Spleen (tissue), 13 donors: ENCODE measurements at places on chromosomes 11 and 22.

- H3K4me3 ChIP-seq, result no peak overlapping the region
- H3K4me1 ChIP-seq, result no peaks in the 10 kb centered on the region
- no peak overlapping the region for H3K27ac ChIP-seq
- no peak for DNase-seq
- no peaks in the 10 kb centered on the region for H3K36me3 ChIP-seq
Measured at GRCh38 chr22:22978637-22979036, 91.0 kb downstream of the IGLL5 start.

- no peaks in the 10 kb centered on the region for H3K27me3 ChIP-seq
- H3K4me3 ChIP-seq, result no peak overlapping the region
- DNase-seq, result no peak
Measured at GRCh38 chr11:69554849-69555248, 73.4 kb downstream of the LINC01488 start.

- no peak for DNase-seq
- peaks cover 4% of the 10 kb centered on the region for H3K27me3 ChIP-seq
- H3K4me3 ChIP-seq, result no peak overlapping the region
- H3K27ac ChIP-seq, result no peak overlapping the region
Measured at GRCh38 chr11:102010776-102011494, 36.3 kb upstream of the CFAP300 start.

DNA sequence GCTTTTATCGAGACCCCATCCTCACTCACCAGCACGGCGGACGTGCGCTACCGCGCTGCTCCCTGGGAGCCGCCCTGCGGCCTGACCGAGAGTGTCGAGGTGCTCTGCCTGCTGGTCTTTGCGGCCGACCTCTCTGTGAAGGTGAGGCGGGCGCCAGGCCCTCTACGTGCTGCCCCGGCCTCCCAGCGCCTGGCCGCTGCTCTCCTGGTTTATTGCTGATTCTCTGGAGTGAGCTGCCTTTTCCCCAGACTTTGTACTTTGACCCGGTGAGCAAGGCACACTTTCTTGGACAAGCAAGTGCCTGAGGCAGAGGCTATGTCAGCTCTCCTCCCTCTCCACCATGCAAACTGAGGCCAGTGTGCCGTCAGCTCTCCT lies 6.5 kb downstream of the TPCN2 start:
- no peak overlapping the region for H3K4me3 ChIP-seq
- H3K4me1 ChIP-seq, result peaks cover 55% of the 10 kb centered on the region
- peaks cover 39% of the 10 kb centered on the region for H3K36me3 ChIP-seq
- H3K27ac ChIP-seq, result no peak overlapping the region

- DNase-seq, result peak; percentile 39
- no peak overlapping the region for H3K4me3 ChIP-seq
- no peaks in the 10 kb centered on the region for H3K36me3 ChIP-seq
Measured at GRCh38 chr22:48884324-48884723, 943.3 kb downstream of the BRD1 start.

DNA sequence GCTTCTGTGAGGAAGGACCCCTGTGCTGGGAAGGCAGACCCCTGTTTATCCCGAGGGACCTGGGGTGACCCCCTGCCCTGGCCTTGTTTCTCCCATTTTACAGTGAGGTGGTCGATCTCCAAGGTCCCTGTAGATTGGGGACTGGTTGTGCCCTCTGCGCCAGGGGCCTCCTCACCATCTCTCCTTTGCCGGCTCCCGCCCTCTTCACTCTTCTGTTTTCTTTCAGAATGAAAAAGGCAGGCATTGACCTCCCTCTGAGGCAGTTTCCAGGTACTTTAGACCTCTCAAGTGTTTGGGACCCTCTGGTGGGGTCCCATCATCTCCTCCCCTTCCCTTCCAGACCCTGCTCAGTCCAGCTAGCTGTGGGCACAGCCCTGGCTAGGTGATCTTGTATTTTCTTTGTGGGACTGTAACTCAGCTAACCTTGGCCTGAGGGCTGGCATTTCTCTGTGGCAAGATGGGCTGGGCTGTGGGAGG lies 1.5 kb downstream of the SERPINH1 start:
- peaks cover 16% of the 10 kb centered on the region for H3K36me3 ChIP-seq
- no peak for DNase-seq
- peaks cover 94% of the 10 kb centered on the region for H3K4me1 ChIP-seq
- H3K27me3 ChIP-seq, result no peaks in the 10 kb centered on the region
- H3K27ac ChIP-seq, result peak overlapping the region; percentile 98

DNA sequence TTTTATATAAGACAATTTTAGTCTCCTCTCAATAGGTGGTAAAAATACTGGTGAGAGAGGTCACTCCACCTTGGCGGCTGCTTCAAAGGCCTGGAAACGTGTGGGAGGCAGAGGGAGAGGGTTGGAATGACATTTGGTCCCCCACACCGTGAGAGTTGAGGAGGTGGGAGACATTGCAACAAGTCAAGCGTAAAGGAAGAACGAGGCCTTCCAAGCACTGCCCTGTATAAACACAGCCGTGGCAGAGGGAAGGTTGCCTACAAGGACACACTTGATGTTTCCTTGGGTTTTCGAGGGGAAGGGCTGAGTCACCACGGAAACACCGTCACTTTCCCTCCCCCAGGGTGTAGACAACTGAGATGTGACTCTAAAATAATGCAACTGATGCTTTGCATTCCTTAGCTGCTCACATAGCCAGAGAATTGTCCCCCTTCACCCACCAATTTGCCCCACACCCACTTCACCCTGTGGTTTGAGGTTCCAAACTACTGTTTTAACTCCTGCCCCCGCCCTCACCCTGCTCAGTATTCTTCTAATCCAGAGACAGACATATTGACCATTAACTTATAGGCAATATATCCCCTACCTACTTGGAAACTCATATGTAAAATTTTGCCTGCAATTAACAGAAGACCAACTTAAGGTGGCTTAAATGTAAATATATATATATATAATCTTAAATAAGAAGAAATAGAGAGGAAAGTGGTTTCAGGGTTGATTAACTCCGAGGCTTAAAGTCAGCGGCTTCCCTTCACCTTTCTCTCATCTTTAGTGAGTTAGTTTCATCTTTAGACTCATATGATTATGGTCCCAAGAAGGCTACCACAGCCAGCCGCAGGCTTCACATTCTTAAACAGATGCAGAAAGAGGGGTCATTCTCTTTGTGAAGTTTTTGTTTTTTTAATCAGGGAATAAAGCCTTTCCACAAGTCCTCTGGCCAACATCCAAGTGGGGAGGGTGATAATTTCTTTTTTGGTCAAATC lies 54.1 kb upstream of the BDNF start:
- H3K4me3 ChIP-seq, result no peak overlapping the region
- no peaks in the 10 kb centered on the region for H3K4me1 ChIP-seq
- H3K27me3 ChIP-seq, result no peaks in the 10 kb centered on the region
- no peaks in the 10 kb centered on the region for H3K36me3 ChIP-seq

- DNase-seq, result peak; percentile 95
- peaks cover 77% of the 10 kb centered on the region for H3K36me3 ChIP-seq
- H3K27me3 ChIP-seq, result no peaks in the 10 kb centered on the region
- peak overlapping the region; percentile 97 for H3K27ac ChIP-seq
- H3K4me1 ChIP-seq, result peaks cover 97% of the 10 kb centered on the region
- H3K4me3 ChIP-seq, result peak overlapping the region; percentile 20
Measured at GRCh38 chr22:36331912-36332622, 55.7 kb downstream of the MYH9 start.

GRCh38 chr11:79419120-79419519 lies 21.7 kb downstream of the TENM4 start:
- no peaks in the 10 kb centered on the region for H3K36me3 ChIP-seq
- no peak overlapping the region for H3K27ac ChIP-seq
- no peak overlapping the region for H3K4me3 ChIP-seq
- no peak for DNase-seq
- no peaks in the 10 kb centered on the region for H3K27me3 ChIP-seq

- no peaks in the 10 kb centered on the region for H3K27me3 ChIP-seq
- H3K36me3 ChIP-seq, result peaks cover 58% of the 10 kb centered on the region
- H3K4me1 ChIP-seq, result peaks cover 23% of the 10 kb centered on the region
- H3K4me3 ChIP-seq, result no peak overlapping the region
- no peak overlapping the region for H3K27ac ChIP-seq
Measured at GRCh38 chr22:31695423-31695822, 33.4 kb upstream of the PISD start.

- H3K27me3 ChIP-seq, result no peaks in the 10 kb centered on the region
- no peak for DNase-seq
- H3K36me3 ChIP-seq, result peaks cover 18% of the 10 kb centered on the region
- no peak overlapping the region for H3K4me3 ChIP-seq
- no peaks in the 10 kb centered on the region for H3K4me1 ChIP-seq
- H3K27ac ChIP-seq, result no peak overlapping the region
Measured at GRCh38 chr11:111843661-111844060, 27.7 kb downstream of the ALG9 start.

DNA sequence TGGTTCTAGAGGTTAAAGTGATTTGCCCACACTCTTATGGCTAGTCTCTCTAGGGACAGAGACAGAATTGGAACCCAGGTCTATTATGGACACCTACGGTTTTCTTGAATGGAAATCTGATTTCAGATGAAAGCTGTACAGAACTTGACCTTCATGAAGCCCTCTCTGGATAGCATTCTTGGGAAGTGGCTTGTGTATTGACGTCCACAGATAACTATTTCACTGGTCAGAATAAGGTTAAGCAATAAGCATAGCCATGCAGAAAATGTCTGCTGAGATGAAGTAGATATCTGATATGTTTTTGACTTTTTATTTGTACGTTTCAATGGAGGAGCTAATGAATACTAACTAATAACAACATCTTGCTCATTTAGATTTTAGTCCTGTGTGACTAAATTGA lies 1.1 kb downstream of the TLCD5 start:
- H3K4me3 ChIP-seq, result peak overlapping the region; percentile 77
- no peak for DNase-seq
- H3K4me1 ChIP-seq, result peaks cover 6% of the 10 kb centered on the region

GRCh38 chr11:19727246-19727645 lies 14.6 kb downstream of the NAV2 start:
- H3K4me1 ChIP-seq, result no peaks in the 10 kb centered on the region
- no peak for DNase-seq
- H3K36me3 ChIP-seq, result no peaks in the 10 kb centered on the region
- no peak overlapping the region for H3K27ac ChIP-seq
- H3K27me3 ChIP-seq, result no peaks in the 10 kb centered on the region
- H3K4me3 ChIP-seq, result no peak overlapping the region

DNA sequence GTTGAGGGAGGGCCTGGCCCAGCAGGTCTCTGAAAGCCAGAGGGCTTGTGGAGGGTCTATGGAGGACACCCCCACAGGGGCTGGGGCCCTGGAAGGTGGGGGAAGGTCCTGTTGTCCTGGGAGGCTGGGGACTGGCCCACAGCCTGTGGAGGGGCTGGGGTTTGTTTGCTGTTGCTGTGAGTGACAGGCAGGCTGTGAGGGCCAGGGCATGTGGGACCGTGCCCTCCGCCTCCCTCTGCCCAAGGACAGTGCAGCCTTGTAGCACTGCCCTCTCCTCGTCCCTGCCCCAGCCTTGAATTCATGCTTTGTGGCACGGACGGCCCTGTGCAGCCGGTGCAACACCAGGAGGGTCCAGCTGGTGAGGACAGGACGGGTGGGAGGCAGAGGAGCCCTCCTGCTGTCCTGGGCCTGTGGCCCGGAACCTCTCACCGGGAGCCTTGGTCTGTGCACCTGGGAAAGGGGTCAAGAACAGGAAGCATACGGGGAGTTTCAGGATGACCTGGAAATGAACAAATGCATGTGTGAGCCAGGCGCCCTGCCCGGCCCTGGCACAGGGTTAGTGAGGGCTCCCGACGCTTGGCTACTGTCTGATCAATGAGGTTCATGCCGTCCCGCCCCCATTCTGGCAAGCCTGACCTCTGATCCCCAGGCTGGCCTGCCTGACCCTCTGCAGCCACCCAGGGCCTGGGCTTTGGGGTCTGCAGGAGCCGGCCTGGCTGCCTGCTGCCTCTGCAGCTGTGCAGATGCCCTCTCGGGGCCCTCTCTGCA lies 37.4 kb upstream of the PRODH start:
- H3K36me3 ChIP-seq, result no peaks in the 10 kb centered on the region
- H3K27ac ChIP-seq, result no peak overlapping the region
- no peaks in the 10 kb centered on the region for H3K4me1 ChIP-seq
- H3K27me3 ChIP-seq, result peaks cover 7% of the 10 kb centered on the region

GRCh38 chr22:37500745-37501609 lies 14.8 kb upstream of the MFNG start:
- H3K4me1 ChIP-seq, result peaks cover 65% of the 10 kb centered on the region
- H3K4me3 ChIP-seq, result no peak overlapping the region
- peaks cover 33% of the 10 kb centered on the region for H3K27me3 ChIP-seq
- no peak for DNase-seq
- peaks cover 6% of the 10 kb centered on the region for H3K36me3 ChIP-seq

DNA sequence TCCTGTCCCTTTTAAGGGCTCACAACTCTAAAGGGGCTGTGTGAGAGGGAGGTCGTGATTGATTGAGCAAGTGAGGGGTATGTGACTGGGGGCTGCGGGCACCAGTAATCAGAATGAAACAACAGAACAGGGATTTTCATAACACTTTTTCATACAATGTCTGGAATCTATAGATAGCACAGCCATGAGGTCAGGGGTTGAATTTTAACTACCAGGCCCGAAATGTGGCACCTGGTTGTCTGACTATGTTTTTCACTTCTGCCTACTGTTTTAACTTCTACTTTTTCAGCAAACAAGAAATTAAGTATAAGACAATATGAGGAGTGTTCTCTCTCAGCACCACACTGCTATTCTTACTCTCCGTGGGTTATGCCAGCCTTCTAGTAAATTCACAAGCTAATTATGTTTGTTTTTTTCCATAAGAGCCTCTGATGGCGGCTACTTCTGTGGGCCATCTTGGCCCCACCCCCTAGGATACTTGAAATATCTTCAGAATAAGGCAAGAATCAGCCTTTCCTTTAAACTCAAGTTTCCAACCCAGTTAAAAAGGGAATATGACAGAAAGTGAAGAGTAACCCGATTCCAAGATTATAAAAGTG lies 552.8 kb upstream of the CHORDC1 start:
- no peak for DNase-seq
- H3K27ac ChIP-seq, result no peak overlapping the region
- H3K4me3 ChIP-seq, result no peak overlapping the region
- no peaks in the 10 kb centered on the region for H3K27me3 ChIP-seq

GRCh38 chr11:78504181-78504580 lies 70.5 kb downstream of the NARS2 start:
- DNase-seq, result no peak
- H3K27me3 ChIP-seq, result no peaks in the 10 kb centered on the region
- peaks cover 7% of the 10 kb centered on the region for H3K4me1 ChIP-seq
- no peaks in the 10 kb centered on the region for H3K36me3 ChIP-seq
- H3K27ac ChIP-seq, result no peak overlapping the region

DNA sequence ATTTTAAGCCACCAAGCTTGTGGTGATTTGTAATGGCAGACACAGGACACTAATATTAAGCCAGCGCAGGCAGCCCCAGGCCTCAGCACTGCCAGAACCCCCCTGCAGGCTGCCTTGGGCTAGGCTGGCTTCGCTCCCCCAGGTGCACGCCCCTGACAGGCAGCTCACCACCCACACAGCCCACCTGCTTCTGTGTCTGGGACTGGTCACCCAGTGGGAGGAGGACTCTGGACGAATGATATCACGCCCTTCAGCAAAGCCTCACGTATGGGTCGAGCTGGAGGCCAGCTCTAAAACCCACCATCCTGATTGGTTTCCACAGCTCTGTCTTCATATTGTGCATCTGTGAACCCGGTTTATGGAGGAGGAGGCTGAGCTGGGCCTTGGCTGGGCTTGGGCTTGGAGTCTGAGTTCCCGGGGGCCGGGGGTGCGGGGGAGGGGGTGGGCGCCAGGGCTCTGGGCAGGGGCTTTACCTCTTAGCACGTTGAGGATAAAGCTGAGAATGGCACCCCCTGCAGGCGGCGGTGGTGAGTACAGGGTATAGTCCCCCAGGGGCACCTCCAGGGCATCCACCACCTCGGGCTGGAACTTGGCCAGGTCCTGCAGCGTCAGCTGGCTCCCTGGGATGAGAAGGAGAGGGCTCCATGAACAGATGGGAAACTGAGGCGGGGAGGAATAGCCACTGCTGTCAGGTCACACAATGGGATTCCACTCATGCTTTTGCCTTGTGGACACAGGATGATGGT lies 13.8 kb downstream of the GGT5 start:
- no peaks in the 10 kb centered on the region for H3K27me3 ChIP-seq
- peaks cover 2% of the 10 kb centered on the region for H3K36me3 ChIP-seq
- peaks cover 4% of the 10 kb centered on the region for H3K4me1 ChIP-seq
